Activated CD4-positive, alpha-beta T cell treated with anti-CD3 and anti-CD28 coated beads, Interleukin-2, amount 10 ng/mL, durations not matched to agents 7 days and 5 days (primary cell): ENCODE measurements at places on chromosomes 4 and X.

- DNase-seq = no peak
Measured at GRCh38 chr4:186204686-186205085, 13.3 kb downstream of the CYP4V2 start.

GRCh38 chrX:21683941-21684340 is 25.8 kb upstream of the KLHL34 start:
- no peak for DNase-seq

GRCh38 chr4:39375478-39375877 is 9.3 kb upstream of the RFC1 start:
- DNase-seq = no peak

GRCh38 chr4:13700021-13700857 is 72.7 kb upstream of the BOD1L1 start:
- DNase-seq = no peak
